Cortex of kidney (tissue), 1 donor: ENCODE measurements at places on chromosomes 16 and 17.

DNA sequence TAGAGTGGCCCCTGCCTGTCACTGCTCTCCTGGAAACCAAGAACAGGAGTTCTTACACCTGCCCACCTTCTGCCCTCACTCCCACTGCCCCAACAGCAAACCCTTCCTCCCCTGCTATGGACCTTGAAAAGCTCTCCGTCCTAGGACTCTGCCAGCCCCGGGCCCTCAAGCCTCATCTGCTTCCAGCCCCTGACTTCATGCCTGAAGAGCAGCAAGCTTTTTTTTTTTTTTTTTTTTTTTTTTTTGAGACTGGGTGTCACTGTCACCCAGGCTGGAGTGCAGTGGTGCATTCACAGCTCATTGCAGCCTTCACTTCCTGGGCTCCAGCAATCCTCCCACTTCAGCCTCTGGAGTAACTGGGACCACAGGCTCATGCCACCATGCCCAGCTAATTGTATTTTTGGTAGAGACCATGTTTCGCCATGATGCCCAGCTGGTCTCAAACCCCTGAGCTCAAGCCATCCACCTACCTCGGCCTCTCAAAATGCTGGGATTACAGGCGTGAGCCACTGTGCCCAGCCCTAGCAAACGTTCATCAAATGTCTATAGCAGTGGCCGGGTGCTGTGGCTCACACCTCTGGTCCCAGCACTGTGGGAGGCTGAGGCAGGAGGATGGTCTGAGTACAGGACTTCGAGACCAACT lies 16.9 kb downstream of the CARHSP1 start:
- no peak for DNase-seq

DNA sequence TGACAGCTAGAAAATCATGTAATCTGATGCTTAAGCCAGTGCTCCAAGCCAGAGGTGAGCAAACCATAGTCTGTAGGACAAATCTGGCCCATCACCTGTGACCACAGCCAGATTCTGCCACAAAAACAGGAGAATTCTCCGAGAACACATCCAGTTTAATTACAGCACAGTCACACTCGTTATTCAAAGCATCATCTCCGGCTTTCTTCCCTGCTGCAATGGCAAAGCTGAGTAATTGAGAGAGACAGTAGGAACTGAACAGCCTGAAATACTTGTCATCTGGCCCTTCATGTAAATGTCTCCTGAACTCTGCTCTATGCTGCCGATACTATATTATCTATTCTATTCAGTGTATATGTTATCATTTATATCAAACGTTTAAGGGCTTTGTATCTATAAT lies 121.4 kb upstream of the FOXF1 start:
- no peak for DNase-seq

GRCh38 chr17:35238821-35239220 lies 4.1 kb upstream of the SLFN5 start:
- DNase-seq: no peak

DNA sequence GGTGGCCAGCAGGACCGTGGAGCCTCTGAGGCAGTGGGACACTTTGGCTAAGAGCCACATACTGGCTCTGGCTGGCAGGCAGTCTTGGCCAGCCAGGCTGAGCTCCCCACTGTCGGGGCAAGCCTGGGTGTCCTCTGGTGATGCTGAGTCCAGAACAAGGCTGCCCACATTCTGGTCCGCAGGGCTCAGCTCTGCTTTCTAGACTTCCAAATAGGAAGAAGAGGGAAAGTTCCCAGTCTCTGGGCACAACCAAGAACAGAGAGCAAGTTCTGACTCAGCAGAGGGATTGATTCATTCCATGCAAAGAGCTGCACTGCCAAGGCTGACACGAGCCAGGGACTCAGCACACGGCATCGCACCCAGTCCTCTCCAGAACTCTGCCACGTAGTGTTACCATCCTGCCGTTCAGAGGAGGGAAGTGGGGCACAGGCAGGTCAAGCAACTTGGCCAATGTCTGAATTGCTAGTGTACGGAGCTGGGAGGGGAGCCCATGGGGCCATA lies 58.9 kb downstream of the NOS2 start:
- no peak for DNase-seq

DNA sequence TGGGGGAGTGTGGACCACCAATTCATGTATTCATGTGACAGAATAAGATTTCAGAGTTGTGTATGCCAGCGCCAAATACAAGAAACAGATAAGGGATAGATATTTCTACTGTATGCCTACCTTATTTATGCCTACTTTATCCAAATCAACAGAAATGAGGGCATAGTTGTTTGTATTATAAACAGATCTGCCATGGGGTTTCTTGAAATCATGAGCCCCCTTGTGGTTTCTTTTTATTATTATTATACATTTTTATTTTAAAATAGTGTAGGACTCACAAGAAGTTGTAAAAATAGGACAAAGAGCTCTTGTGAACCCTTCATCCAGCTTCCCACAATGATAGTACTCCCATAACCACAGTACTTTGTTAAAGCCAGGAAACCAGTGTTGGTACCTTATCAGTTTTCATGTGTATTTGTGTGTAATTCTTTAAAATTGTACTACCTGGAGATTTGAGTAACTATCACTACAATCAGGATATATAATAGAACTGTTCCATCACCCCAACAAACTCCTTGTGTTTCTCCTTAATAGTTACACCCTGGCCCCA lies 229.4 kb downstream of the CCDC182 start:
- DNase-seq: no peak

GRCh38 chr17:39999067-39999466 lies 16.2 kb upstream of the CSF3 start:
- DNase-seq: no peak

- DNase-seq: no peak
Measured at GRCh38 chr17:81665205-81666091, 957 bp downstream of the OXLD1 start.

DNA sequence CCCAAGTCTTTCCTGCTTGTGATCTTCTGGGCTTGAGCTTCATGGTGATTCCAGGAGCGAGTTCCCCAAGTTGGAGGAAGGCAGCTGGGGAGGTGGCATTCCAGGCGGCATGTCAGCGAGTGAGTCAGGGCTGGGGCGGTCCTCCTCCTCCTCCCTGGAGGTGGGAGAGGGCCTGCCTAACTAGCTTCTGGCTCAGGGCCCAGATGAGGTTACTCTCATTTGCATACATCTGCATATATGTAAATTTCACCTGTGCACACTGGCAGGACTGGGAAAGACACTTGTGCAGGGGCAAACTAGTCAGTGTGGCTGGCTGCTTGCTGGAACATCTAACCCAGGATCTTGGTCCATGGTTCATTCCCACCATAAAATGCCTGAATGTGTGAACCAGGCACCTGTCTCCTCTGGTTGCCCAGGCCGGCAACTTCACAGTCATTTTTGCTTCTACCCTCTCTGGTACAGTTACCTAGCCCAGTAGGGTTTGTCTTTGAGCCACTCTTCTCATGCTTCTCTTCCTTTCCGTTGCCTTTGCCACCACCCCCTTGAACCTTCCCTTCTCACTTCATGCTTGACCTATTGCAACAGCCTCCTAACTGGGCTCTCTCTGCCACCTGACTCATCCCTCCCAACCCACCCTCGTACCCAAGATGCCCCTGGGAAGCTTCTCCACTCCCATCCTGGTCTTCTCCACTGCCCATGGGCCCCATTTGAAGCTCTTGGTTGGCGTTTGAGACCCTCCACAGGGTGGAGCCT lies 9.6 kb upstream of the DLX4 start:
- no peak for DNase-seq

GRCh38 chr16:50462793-50463507 lies 85.2 kb upstream of the NKD1 start:
- DNase-seq: no peak

DNA sequence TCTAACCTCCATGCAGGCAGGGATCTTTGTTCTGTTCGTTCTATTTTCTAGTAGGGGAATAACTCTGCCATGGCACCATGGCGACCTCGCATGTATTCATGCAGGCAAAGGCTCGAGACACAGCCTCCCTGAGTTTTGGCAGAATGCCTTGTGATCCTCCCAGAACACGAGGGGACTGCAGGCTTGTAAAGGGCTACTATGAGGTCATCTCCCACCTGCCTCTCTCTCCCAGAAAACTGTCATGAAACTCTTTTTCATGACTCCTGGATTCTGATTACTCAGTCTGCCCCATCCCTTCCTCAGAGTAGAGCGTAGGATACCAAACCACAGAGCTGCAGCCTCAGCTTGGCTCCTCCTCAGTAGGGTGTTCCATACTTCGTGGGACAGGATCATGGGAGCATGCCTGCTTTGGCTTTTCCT lies 64.3 kb downstream of the IGF2BP1 start:
- DNase-seq: no peak

DNA sequence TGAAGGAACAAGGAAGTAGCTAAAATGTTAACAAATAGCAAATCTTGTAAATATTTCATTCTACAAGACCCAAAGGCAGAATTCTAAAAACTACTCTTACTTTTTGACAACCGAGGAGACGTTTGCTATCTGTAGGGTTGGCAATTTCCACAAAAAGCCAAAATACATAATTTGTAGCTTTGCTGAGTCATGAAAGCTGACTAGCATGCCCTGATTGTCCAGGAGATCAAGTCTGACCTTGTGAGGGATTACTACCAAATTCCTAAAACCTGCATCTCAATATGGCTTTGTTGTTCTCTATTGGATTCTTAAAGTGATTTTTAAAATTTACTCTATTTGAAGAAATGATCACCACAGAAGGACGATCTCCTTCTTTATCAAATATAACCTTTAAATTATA lies 10.8 kb downstream of the DNAJA2 start:
- no peak for DNase-seq

- no peak for DNase-seq
Measured at GRCh38 chr16:31364421-31364820, 9.4 kb downstream of the ITGAX start.

DNA sequence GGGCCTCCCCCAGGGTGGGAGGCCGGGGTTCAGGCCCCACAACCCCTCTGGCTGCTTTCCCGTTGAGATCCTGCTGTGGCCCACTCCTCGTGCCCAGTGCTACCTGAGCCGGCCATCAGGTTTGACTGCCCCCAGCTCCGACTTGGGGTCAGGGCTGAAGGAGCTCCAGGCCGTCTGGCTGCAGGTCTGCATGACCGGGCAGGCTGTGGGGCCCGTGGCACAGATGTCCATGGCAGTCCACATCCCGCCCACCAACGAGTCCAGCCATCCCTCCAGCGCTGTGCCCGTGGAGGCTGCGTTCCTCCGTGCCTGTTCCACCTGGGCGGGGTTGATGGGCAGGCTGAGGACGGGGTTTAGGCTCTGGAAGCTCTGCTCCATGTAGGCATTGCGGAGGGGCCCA lies 362.2 kb downstream of the XYLT1 start:
- no peak for DNase-seq

- DNase-seq: no peak
Measured at GRCh38 chr17:63714550-63715277, 14.8 kb upstream of the LIMD2 start.

DNA sequence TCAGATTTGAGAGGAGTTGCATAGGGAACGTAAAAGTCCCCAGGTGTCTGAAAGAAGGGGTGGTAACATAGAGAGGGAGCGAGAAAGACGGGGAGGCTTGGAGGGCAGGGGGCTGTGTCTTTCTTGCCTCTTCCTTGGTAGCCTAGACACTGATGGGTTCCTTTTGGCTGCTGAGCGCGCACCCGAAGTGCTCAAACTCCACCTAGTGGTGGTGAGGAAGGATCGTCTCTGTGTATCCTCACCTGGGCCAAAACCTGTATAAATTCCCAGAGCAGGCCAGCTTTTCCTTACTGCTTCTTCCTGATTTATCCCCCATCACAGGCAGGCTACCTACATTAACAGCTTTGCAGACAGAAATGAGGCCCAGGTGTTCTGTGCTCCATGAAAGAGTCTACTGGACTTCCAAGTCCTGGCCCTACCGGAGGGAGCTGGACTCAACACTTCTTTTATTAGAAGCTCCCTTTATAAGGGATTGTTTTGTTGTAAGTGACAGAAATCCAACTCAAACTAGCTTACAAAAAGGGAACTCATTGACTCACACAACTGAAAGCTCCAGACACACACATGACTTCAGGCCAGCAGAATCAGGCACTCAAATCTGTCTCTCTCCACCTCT lies 5.5 kb upstream of the SLC25A35 start:
- no peak for DNase-seq

- no peak for DNase-seq
Measured at GRCh38 chr16:67948015-67948414, 4.1 kb upstream of the LCAT start.

DNA sequence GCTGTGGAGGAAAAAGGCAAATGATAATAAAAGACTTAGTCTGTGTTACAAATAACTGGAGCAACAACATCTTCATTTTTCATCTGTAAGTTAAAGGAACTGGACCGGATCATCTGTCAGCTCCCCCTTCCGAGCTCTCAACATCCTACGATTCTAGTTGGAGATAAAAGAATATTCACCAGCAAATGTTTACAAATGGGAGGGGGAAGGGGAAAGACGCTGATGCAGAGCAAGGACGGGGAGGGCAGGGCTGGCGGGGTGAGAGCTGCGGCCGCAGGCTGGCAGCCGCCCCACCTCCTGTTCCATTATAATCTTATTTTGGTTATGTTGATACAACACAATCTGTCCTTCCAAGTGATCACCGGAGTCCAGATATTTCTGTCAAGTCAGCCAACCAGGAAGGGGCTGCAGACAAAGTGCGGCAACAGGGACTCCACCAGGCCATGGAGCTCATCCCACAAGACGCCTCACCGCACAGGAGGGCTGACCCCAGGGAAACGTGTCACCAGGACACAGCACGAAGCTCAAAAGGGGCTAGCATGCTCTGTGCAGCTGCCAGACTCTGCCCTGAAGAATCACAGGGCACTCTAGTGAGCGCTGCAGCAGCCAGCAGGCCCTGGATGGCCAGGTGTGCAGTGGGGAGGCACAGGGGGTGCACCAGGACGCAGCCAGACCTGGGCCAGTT lies 19.7 kb downstream of the FBXO31 start:
- DNase-seq: no peak

- no peak for DNase-seq
Measured at GRCh38 chr17:12492450-12492849, 173.2 kb upstream of the MYOCD start.

- DNase-seq: no peak
Measured at GRCh38 chr16:10868596-10869469, 8.2 kb upstream of the CIITA start.

DNA sequence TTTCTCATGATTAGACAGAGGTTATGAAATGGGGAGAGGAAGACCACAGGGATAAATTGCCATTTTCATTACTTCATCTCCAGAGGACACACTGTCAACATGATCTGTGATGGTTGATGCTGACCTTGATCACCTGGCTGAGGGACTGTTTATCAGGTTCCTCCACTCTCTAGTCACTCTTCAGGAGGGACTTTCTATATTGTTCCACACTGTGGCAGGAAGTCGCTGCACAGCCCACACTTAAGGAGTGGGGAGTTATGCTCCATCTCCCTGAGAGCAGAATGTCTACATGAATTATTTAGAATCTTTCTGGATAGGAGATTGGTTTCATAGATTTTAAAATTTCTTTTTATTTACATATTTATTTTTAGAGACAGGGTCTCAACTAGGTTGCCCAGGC lies 46.7 kb downstream of the CYB5B start:
- DNase-seq: no peak
